ENCODE measurements at places on chromosomes 6 and 20.

DNA sequence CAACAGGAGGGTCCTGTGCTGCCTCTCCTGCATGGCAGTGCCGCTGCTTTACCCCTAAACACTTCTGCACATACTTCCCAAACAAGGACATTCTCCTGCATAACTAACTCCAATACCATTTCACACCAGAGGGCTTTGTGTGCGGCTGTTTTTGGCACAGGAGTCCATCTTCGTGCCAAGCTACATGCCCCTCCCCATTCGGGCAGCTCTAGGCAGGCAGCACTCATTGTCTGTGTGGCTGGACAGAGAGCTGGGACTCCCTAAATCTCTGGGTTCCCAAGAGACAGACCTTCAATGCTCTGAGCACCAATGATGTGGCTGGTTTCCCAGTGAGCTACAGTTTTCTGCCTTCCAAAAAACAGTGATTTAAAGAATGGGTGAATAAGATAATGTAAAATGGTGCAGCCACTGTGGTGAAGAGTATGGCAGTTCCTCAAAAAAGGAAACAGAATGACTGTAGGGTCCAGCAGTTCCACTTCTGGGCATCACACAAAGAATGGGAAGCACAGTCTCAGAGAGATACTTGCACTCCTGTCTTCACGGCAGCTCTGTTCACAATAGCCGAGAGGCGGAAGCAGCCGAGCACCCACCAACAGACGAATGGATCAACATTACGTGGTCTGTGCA is 80.3 kb upstream of the DUSP22 start:
- DNase-seq = no peak

GRCh38 chr6:158358450-158359077 is 46.3 kb downstream of the TULP4 start:
- DNase-seq = no peak

GRCh38 chr6:136897071-136897470 is 25.0 kb upstream of the SLC35D3 start:
- no peak for DNase-seq

DNA sequence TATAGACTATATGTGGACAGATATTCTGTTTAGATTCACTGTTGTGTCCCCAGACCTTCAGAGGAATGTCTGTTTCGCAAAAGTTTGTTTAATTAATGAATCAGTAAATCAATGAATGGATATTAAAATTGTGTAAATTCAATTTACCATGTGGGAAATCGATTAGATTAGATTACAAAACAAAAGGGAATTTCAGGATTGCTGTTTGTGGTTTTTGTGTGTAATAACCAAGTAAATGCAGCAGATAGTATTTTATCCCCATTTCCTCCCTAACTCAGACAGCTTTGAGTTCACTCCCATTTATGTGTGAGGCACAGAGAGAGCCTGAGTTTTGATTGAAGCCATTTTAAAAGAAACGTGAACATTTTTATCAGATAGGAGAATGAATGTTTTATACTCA is 214.8 kb downstream of the ADGB start:
- DNase-seq = no peak

GRCh38 chr20:48719598-48720255 is 108.1 kb downstream of the PREX1 start:
- DNase-seq = no peak

DNA sequence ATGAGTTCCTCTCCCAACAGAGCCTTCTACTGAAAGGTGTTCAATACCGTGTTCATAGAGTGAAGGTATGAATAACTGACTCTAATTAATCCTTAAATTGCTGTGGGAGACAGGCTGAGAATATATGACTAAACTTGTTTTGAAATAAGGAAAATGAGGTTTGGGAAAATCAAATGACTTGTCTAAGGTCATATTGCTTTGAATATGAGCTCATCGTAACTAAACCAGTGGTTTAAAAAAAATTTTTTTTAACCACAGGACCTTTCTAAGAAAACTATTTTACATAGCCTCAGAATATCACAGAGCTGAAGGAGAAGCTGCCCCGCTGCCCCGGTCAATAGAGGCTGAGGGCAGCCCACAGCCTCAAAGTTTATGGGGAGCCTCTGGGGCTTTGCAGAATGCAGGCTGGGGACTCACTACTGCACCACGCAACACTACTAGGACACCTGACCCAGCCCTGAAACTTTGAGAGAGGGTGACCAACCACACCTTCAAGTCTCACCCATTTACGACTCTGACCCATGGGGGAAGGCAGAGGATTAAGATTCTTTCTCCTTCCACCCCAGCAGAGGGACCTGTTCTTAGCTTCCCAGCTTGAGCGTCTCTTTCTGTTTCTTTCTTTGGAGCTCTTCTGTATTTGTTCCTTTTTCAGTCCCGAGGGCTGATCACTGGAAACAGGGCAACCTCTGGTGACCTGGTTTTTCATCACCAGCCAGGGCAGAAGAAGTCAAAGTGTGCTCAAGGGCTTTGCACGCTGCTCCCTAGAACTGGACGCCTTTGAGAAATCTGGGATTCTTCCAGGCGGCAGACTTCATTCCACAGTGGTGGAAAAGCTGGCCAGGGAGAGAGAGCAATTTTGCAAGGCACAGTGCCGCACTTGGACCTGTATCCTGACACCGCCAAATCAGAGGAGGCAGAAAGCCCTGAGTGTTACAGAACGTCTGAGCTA is 220.2 kb downstream of the ATXN1 start:
- peak; percentile 41 for DNase-seq

DNA sequence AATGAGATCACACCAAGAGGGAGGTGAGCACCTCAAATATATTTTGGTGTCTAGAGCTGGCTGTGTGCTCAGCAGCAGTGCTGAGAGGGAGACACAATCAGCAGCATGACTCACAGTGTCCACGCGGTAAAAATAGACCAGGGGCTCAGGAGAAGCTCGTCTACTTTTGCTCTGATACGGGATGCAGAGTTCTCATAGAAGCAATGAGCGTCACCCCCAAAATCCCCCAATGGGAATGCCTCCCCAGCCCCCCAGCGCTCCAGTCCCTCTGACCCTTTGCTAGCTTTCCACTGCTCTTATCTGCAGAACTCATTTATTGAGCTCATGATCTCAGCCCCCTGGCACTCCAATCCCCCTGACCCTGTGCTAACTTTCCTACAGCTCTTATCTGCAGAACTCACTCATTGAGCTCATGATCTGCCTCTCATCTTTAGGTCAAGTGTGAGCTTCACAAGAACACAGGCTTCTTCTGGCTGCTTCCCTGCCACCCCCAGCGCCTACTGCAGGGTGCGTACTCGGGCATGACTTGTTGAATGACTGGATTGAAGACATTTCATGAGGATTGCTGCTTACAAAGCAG is 34.0 kb downstream of the SYNDIG1 start:
- DNase-seq = peak; percentile 56

GRCh38 chr6:90250405-90250804 is 46.2 kb downstream of the BACH2 start:
- no peak for DNase-seq

DNA sequence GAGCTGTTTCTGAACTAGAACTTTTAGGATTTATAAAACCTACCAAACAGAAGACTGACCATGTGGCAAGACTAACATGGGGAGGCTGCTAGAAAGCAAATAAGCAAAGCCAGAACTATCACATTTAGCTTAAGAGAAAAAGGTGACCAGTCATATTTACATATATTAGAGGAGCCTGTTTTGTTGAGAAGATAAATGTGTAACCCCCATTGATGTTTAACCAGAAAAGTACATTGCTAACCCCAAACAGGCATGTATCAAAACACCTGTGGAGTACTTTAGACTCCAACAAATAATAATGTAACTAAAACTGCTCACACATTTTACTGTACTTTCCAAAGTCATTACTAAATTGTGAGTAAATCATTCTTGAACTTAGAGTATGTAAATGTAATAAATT is 35.0 kb downstream of the AKIRIN2 start:
- no peak for DNase-seq

DNA sequence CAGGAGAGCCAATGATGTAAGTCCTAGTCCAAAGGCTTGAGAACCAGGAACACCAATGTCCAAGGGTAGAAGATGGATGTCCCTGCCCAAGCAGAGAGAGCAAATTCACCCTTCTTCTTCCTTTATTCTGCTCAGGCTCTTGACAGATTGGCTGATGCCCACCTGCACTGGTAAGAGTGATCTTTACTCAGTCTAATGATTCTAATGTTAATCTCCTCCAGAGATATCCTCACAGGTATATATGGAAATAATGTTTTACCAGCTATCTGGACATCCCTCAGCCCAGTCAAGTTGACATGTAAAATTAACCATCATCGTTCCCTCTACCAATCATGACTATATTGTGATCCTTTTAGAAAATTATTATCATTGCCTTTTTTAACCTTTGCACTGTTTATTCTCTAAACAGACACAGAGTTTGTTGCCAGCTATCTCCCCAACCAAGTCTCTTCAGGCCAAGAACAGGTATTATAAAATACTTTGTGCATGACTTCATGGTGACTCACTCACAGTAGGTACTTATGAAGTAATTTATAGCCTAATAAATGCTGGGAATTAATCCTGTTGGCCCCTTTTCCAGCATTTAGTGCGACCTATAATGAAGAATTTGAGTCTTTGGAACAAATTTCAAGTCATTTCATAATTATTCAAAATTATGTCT is 26.2 kb upstream of the TSHZ2 start:
- DNase-seq = no peak
